ENCODE measurements at places on chromosomes 16 and 17.
A peak's percentile ranks its signal among the peaks of the same experiment; 100 is the strongest.

GRCh38 chr16:30186782-30187555 lies 3.6 kb downstream of the CORO1A start:
- peak; percentile 84 for DNase-seq

GRCh38 chr17:37742116-37742761 lies 2.6 kb downstream of the HNF1B start:
- no peak for DNase-seq

- DNase-seq = no peak
These were observed 104.6 kb downstream of the RPTOR start for GRCh38 chr17:80649200-80649644.

GRCh38 chr17:60508384-60508980 lies 17.6 kb downstream of the APPBP2 start:
- DNase-seq = no peak

DNA sequence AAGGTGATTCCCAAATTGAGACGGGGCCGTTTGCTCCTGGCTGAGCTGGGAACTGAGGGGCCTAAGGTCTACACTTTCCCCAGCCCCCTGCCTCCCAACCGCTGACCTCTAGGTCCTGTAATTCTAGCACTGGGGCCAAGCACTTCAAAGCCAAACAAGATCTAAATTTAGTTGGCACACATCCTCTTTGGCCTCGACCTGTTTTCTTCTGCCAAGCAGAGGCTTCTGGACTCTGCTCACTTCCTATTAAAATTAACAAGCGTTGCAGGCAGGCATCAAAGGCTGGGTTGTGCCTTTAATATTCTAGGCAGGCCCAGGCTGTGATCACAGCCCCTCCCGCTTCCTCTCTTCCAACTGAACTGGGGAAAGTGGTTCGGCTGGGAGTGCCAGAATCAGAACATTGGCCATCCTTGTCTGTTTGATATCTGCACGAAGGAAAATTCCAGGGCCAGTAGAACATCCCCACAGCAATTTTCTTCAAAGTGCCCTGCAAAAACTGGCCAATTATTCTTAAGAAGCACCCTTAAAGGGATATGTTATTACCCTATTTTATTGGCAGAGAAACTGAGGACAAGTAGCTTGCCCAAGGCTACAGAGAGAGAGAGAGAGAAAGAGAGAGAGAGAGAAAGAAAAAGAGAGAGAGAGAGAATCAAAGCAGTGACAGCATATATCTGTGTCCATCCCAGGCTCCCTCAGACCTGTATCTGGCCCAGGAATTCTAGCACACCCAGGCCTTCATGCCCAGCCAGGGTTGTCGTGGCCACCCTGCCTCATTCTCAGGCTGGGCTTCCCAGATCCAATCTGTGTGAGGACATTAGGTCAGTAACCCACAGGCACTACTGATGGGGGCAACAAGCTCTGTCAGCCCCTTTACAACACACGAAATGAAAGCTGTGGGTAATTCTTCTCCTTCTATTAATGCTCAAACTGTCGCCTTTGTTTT lies 12.8 kb upstream of the MT4 start:
- DNase-seq = no peak

Measured in activated CD4-positive, alpha-beta memory T cell treated with anti-CD3 and anti-CD28 coated beads, Interleukin-2, amount 10 ng/mL, durations not matched to agents 7 days and 5 days (primary cell).